ENCODE measurements at places on chromosomes 1 and 21.

DNA sequence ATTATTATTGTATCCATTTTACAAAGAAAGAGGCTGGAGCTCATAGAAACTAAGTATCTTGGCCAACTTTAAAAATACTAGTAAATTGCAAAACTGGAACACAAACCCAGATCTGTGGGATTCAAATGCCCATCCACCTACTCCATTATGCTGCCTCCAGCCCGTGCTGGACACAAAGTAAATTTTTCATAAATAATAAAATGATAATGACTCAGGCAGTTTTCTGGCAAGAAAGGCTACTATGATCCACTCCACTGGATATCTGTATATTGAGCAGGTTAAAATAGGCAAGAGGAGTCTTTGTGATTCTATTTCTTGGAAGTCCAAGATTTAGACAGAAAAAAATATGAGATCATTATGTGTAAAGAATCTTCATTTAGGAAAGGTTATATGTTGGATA lies 138.3 kb upstream of the DUSP10 start:
- DNase-seq: no peak

DNA sequence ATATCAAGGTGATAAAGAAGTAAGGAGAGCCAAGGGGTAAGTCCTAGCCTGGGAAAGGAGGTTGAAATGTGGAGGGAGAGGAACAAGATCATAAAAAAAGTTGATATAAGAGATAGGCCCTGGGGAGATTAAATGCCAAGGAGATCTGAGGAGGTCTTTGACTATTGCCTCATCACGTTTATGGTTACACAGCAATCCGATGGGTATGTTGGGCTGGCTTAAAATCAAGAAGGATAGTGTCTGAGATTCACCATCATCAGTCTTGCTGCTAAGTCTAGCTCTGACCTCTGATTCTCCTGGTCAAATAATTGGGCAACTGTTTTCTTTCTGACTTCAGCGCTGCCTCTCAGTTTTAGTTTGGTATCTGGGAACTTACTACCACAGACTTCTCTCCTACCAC lies 416.3 kb downstream of the GPATCH2 start:
- DNase-seq: no peak

DNA sequence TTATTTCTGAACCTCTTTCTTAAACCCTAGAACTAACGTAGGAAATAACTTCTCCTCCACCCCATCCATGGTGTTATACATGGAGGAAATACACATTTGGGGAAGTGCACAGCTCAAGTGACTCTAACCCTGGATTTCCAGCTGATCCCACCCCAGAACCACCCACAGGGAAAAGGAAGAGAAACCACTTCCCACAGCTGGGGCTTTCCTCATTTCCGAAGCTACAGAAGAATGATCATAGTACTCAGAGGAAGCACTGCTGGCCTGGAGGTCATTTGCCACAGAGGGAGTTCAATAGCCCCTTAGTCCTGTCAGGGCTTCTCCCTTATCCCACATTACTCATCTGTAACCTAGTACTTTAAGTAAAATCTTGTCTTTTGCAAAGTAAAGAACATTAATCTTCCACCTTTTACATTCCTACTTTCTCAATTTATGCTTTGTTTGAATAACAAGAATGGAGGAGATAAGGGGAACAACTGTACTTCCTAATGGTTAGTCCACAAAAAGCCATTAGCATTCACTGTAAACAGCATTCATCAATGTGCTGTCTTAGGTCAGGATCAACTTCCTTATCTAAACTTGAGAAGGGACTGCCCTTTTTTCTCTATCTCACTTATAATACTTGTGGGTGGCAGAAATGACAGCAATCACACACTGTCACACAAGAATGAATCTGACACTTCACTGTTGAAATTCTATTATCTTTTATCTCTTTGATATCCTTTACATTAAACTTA lies 63.0 kb upstream of the RGS1 start:
- no peak for DNase-seq

DNA sequence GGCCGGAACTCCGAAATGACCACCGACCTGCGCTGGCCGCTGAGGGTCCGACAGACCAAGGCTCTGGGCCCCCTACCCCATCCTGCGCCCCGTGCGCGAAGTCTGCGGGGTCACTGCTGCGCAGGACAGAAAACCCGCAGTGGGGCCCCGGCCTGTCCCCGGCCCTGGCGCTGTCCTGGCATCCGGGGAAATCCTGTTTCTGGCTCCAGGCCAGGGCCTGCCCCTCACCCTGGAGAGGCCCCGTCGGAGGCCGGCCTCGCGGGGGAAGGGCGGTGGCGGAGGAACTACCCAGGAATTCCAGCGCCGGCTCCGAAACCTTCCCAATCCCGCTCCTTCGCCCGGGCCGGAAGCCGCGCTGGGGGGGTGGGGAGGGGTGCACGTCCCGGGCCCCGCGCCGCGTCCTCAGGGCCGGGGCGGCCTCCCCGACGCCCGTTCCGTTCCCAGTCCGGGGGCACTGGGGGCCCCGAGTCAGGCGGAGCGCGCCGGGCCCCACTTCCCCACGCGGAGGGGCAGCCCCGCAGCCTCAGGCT lies 77.0 kb downstream of the MORN1 start:
- DNase-seq: peak; percentile 28
